ENCODE measurements at places on chromosomes 1 and 21.

GRCh38 chr1:116971965-116972673, 29.4 kb upstream of the CD101 start:
- no peak for DNase-seq

DNA sequence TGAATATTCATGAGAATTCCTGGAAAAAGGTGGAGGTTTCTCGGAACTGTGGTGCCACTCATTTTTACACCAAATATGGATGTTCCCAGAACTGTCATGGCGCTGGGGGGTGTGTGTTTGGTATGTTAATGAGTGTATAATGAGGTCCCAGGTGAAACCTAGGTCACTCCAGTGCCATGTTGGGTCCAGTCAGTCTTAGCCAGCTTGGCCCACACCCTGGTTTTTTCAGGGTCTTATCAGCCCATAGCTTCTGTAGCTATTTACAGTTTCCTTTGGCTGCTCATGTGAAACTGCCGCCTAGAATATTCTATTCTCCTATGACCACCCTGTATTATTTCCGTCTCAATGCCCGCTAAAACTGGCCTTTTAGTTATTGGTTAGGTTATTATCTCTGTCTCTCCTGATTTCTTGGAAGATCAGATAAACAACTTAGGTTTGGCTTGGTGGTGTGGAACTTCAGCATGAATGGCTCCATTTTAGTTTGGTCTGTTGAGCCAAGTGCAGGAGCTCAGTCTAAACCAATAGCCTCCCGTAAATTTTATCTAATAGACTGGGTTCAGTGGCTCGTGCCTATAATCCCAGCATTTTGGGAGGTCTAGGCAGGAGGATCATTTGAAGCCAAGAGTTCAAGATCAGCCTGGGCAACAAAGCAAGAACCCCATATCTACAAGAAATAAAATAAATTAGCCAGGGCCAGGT, 42.1 kb upstream of the EDARADD start:
- DNase-seq, result no peak

- DNase-seq, result peak; percentile 78
Observed at GRCh38 chr1:109901524-109902145, 9.0 kb upstream of the CSF1 start.

GRCh38 chr21:40684726-40685125, 162.2 kb downstream of the DSCAM start:
- DNase-seq, result no peak

DNA sequence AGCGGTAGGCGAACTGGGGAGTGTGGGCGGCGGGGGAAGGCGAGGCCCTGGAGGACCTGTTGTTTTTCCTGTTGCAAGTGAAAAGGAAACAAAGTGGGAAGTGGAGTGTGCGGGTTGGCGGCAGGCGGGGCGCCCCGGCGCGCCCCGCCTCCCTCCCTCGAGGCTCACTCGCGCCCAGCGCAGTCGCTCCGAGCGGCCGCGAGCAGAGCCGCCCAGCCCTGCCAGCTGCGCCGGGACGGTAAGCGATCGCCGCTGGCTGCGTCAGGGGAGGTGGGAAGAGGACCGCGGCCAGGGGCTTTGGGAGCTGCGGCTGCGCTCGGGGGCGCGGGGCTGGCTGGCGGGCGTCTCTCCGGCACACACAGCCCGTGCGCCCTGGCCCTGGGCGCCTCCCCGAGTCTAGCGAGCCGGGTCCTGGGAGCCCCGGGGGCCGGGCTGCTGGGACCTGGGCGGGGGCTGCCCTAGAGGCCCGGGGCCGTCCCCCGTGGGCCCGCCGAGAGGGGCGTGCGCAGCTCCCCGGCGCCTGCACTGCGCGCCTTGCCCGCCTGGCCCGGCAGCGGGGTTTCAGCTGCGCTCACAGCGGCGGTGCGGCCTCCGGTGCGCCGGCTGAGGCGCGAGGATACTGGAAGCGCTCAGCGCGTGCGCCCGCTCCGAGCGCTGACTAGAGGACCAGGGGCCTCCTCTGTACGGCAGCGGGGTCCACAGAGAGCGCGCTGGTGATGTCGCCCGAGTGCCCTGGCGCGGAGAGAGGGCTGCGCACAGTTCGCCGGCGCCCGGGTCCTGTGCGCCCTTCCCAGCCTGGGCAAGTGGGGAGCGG, at the start of gene PIK3CD:
TSS of gene PIK3CD (plus strand) at position 167 of the 814 bp plus-strand sequence. CDS start 58,725 bp downstream, outside the sequence.
- peak; percentile 66 for DNase-seq

DNA sequence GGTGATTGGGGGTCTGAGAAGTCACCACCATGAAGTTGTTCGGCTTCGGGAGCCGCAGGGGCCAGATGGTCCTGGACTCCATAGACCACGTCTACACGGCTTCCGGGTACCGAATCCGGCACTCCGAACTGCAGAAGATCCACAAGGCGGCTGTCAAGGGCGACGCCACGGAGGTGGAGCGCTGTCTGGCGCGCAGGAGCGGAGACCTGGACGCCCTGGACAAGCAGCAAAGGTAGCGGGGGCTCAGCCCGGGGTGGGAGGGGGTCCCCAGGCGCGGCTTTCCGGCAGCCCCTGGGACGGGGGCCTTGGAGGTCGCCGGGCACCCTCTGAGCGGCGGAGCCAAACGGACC, 146.5 kb downstream of the LIPI start:
- DNase-seq, result no peak

GRCh38 chr1:66850989-66851388, 49.9 kb upstream of the INSL5 start:
- no peak for DNase-seq

- DNase-seq, result no peak
Observed at GRCh38 chr1:204649721-204650521, 35.6 kb downstream of the LRRN2 start.

DNA sequence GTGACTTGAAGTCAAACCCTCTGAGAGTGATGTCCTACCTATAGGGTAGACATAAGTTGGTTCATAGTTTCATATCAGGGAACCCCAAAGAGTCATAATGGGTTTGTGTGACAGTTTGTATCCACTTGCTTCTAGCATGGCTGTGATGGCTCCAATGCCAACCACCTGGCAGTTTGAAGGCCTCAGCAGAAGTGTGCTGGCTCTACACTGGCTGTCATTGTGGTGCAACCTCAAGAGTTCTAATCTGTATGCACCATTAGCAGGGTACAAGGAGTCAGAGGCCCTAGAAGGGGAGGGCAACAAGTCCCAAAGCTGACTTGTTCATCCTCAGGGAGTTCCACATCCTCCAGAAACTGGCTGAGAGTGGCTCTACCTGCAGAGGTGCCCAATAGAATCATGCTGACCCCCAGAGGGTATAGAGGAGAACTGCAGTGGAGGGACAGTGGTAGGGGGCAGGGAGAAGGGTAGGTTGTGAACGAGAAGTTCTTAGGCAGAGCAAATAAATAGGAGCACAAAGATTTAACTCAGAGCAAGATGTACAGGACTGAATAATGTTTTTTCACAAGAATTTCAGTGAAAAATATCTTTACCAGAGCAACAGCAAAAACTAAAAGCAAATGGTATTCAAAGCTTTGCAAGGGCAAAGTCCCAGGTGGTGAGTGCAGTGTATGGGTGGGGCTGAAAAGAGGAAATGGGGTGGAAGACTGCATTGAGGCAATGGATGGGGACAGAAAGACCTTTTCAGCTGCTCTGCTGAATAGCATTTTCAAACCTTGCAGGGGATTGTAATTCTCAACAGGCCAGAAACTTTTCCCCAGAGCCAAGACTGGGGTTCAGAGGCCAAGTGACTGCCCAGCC, 3.2 kb downstream of the FCRL2 start:
- DNase-seq, result no peak

DNA sequence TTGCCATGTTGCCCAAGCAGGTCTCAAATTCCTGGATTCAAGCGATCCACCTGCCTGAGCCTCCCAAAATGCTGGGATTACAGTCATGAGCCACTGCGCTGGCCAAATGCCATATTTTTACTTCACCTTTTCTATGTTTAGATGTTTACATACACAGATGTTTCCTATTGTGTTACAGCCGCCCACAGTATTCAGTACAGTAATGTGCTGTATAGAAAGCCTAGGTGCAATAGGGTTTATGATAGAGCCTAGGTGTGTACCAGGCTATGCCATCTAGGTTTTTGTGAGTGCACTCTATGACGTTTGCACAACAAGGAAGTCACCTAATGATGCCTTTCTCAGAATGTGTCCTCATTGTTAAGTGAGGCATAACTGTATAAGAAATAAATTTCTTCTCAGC, 153.4 kb downstream of the CHRM3 start:
- no peak for DNase-seq

DNA sequence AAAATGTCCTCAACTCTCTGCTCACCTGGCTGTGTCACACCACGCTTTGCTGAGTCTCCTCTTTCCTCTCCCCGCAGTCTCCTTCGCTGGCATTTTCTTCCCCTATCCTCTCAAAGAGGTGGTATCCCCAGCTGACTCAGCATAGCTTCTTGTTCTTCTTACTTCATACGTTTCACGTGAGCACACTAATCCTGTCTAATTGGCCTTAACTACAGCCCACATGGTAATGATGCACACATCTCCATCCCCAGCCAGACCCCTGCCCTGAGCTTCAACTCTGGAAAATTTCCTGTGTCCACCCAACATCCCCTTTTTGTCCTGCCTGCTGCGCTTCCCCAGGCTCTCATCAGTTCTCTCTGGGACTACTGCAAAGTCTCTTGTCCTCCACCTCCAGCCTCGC, 169.8 kb downstream of the TTLL7 start:
- no peak for DNase-seq

GRCh38 chr1:205524794-205525101, 20.3 kb downstream of the CDK18 start:
- no peak for DNase-seq

DNA sequence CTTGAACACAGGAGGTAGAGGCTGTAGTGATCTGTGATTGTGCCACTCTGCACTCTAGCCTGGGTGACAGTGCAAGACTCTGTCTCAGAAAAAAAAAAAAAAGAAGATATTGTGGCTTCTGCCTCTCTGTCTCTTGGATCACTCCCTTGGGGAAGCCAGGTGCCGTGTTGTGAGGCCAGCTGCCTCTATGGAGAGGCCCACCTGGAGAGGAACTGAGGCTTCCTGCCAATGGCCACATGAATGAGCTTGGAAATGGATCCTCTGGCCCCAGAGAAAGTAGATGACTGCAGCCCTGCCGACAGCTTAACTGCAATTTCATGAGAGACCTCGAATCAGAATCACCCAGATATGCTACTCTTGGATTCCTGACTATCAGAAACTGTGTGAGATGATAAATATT, 19.7 kb upstream of the AK2 start:
- no peak for DNase-seq

- no peak for DNase-seq
Observed at GRCh38 chr1:30758785-30759380, 1.3 kb upstream of the LAPTM5 start.

DNA sequence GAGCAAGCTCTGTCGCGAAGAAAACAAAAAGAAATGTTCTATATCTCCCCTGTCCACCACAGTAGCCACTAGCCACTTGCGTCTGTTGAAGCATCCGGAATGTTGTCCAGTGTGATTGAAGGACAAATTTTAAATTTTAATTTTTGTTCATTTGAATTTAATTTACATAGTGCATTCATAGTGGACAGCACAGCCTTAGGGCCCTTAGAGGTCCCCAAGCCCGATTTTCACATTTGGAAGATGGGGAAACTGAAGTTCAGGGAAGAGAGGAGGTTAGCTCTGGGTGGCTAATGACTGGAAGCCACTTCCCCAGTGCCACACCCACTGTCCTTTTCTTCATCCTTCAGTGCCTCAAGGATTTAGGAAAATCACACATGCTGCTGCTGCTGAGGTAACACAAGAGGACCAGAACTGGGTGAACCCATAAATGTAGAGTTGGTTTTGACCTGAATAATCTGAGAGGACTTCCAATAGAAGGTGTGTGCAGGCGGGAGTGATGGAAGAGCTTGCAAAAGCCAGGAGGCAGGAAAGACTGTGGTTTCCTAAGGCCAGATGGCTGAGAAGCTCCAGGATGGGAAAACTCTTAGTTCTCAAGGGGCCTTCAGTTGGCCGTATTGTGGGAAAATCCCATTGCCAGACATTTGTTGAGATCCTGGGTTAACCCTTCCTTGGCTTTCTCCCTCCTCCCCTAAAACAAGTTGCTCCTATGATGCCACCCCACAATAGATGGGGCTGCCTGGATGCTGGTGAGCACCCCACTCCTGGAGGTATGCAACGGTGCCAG, 49.5 kb downstream of the TRIM11 start:
- DNase-seq, result no peak

- peak; percentile 23 for DNase-seq
Observed at GRCh38 chr1:226638001-226638601, 89.5 kb downstream of the STUM start.

GRCh38 chr1:213998785-213999184, 11.0 kb downstream of the PROX1 start:
- DNase-seq, result no peak

- no peak for DNase-seq
Observed at GRCh38 chr1:71054791-71055190, 7.2 kb upstream of the PTGER3 start.

Measured in lower lobe of right lung (tissue), 2 donors.